ENCODE measurements at places on chromosomes 4 and X. TPM values are rescaled to one million over a fixed set of nuclear protein-coding genes. Genes with fewer than 3 reads are reported as not detected.

DNA sequence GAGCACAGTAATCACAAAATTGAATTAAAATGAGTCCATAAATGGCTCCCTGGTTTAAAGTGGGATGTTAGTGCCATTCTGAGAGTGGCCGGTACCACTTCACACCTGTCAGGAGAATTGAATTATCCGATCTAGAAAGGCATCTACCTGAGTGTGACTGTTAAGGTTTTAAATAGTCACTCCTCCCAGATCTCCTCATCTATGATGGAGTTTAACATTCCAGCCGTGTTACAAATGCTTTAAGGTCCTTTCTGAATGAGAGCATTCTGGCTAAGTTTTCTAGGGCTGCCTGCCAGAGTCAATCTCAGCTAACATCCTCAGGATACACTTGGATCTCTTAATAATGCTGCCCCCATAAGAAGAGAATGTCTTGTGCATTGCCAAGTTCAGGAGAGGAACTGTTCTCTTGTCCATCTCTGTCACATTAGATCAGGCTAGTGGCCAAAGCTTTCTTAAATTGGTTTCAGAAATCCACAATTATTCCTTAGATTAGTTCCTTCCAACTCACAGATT lies 231.1 kb downstream of the SLC39A8 start:
- no peak for DNase-seq

TKTL2 gene
- 0.01 TPM for polyA plus RNA-seq

TIMP1 gene
- 84.0 TPM for polyA plus RNA-seq

ARSJ gene
- polyA plus RNA-seq, result 11.3 TPM

DNA sequence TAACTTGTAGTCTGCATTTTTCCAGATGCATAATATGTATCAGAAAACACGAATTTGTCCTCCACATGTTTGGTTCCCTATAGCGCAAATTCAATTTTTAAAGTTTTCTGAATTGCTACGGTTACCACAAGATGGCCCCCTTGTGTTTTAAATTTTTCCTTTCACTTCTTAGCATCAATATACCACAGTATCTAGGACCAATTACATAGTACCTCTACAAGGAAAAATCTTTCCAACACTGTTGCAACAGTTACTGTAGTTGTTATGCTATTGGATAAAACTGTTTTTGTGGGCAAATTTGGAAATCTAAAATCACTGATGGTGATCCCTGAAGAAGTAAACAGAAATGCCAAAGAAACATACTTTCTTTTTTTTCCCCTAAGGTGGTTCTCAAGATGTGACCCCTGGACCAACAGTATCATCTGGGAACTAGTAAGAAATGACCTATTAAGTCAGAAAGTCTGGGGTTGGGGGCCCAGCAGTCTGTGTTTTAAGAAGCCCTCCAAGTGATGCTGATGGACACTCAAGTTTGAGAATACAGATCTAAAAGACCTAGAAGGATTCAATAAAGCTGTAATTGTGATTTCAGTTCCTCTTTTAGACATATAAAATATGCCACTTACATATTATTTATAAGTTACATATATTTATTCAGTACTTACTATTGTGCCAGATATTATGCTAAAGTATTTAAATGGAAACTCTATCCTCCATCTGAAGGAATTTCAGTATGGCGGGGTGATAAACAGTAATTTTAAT lies 3.1 kb downstream of the ZGRF1 start:
- no peak for DNase-seq

RIBC1 gene
- 1.7 TPM for polyA plus RNA-seq

PAGE5 gene
- not detected for polyA plus RNA-seq

- DNase-seq, result no peak
These were observed 55.2 kb downstream of the CLOCK start for GRCh38 chr4:55491486-55491885.
